ENCODE measurements at places on chromosomes 6 and 20. TPM values are rescaled to one million over a fixed set of nuclear protein-coding genes. Genes with fewer than 3 reads are reported as not detected.

ADGB gene
- total RNA-seq = not detected

PROKR2 gene
- total RNA-seq = not detected

PGC gene
- total RNA-seq = not detected

NT5E gene
- 29.6 TPM for total RNA-seq

HLA-F gene
- total RNA-seq = 101 TPM

KHDC1L gene
- total RNA-seq = not detected

TGM3 gene
- total RNA-seq = not detected

ZSCAN31 gene
- 4.1 TPM for total RNA-seq

ADAM33 gene
- total RNA-seq = under 0.01 TPM

LIN28B gene
- under 0.01 TPM for total RNA-seq

MC3R gene
- not detected for total RNA-seq

FNDC1 gene
- 0.33 TPM for total RNA-seq

TNF gene
- total RNA-seq = under 0.01 TPM

JPH2 gene
- total RNA-seq = 2.5 TPM

GTF2H4 gene
- 12.0 TPM for total RNA-seq

BHLHE23 gene
- total RNA-seq = not detected

ZKSCAN8 gene
- total RNA-seq = 14.8 TPM

LGSN gene
- not detected for total RNA-seq

LZTS3 gene
- total RNA-seq = 5.1 TPM

CRISP3 gene
- total RNA-seq = not detected

CCN2 gene
- 2.0 TPM for total RNA-seq

CST5 gene
- not detected for total RNA-seq

FGD2 gene
- not detected for total RNA-seq
